Jurkat, Clone E6-1 (cell line): ENCODE measurements at places on chromosomes 4 and X.

DNA sequence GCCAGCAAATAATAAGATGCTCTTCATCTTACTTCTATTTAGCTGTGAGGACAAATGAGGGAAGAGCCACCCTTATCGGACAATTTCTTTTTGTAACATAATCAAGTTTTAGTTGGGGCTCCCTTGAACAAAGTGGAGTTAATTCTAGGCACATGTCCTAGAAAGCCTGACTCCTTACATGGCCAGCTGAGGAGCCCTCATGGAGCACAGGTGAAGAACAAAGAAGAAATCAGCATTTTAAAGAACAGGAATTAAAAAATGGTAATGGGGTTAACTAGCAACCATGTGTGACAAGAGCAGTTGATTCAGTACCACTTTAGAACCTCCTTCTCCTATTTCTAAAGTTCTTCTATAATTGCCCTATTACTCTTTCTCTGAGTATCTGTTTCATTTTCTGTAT is 15.9 kb downstream of the GPR82 start:
- DNase-seq = no peak

GRCh38 chr4:85964298-85964697 is 395.6 kb downstream of the MAPK10 start:
- no peak for DNase-seq

DNA sequence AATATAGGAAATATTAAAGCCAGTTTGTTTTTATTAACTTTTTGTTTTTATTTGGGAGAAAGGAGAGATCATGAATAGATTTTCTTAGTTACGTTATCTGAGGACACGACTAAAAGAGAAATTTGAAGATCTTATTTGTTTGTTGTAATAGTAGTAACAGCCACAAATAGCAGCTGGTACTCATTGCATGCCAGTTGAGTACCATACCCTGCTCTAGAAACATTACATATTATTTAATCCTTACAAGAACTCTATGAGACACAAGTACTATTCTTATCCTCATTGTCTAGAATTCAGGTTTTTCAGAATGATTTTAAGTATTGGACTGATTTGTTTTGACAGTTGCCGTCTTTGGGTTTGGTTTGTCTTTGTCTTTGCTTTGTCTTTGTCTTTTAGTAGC is 31.8 kb downstream of the USP53 start:
- no peak for DNase-seq

DNA sequence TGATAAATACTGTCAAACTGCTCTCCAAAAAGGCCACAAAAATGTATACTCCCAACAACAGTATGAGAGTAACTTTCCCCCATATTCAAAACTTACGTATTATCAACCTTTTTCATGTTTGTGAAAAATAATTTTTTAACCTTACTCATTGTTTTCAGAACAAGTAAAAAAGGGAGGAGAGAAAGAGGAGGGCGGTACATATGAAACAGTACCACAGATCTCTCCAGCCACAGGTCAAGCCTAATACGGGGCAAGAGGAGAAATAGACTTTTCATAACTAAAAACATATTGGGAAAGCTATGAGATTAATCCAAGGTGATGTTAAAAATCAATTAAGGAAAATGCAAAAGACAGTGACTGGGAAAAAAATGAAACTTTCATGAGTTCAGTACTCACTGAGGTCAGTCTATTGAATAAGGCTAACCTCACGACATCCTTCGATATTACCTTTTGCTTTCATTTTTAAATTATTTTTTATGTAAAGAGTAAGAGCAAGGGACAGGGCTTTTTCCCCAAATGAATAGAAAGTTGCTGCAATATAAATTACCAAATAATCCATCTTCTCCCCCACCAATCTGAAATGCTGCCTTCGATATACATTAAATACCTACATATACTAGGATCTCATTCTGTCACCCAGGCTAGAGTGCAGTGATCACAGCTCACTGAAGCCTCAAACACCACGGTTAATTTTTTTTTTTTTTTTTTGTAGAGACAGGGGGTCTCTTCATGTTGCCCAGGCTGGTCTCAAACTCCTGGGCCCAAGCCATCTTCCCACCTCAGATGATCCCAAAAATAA is 25.3 kb downstream of the FBXW7 start:
- no peak for DNase-seq
